ENCODE measurements at places on chromosomes 1 and 21.

DNA sequence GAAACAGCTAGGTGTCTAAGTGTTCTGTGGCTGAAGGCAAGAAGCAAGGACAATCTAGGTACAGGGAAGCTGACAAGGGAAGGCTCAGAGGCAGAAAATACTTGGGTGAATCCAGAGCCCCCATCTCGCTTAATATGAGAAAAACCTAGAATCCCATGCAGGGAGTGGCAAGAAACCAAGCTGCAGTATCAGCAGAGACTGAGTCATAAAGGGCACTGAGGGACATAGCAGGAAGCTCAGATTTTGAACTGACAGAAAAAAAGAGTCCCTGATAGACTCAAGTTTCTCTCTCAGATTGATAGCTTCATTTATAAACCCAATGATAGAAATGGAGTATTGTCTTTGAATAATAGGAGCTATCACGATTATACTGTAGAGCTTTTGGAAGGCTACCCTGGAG, 77.3 kb upstream of the KCNJ15 start:
- no peak for DNase-seq

DNA sequence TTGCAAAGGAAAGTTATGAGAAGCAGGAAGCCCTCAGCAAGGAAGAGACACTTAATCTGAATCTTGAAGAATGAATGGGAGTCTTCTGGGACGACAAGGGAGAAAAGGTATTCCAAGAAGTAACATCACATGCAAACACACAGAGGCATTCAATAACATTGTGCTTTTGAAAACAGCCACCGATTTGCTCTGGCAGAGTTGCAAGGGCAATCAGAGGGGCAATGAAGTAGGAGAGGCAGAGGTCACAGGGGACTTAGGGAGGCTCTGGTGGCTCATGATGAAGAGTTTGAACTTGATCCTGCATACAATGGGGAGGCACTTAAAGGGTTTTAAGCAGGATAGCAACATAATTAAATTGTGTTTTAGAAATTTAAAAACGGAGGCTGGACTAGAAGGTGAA, 107.7 kb downstream of the DDX20 start:
- DNase-seq, result no peak

DNA sequence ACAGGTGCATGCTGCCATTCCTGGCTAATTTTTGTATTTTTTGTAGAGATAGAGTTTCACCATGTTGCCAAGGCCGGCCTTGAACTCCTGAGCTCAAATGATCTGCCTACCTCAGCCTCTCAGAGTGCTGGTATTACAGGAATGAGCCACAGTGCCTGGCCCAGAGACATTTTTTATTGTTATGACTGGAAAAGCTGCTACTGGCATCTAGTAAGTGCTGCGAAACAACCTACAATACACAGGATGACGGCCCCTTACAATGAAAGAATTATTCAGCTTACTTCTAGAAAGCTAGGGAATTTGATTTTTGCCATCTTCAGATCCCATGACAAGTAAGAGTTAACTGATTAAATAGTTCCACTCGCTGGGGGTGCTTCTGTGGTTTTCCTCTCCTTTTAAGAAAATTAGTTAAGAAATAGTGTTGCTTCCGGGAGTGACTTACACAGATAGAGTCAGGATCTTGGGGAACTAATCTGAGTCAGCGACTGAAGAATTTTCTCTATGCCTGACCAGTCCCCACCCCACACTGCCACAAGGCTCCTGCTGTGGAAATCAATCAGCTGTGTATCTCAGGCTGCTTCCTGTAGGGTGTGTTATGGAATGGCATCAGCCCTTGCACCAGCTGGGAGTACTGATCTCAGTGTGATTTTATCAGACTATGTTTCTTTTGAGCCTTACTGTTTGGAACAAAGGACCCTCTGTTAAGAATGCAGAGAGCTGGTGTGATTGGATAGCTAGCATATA, 93.0 kb upstream of the BMP8A start:
- peak; percentile 78 for DNase-seq

GRCh38 chr1:12457771-12458170, 160.2 kb downstream of the DHRS3 start:
- no peak for DNase-seq

DNA sequence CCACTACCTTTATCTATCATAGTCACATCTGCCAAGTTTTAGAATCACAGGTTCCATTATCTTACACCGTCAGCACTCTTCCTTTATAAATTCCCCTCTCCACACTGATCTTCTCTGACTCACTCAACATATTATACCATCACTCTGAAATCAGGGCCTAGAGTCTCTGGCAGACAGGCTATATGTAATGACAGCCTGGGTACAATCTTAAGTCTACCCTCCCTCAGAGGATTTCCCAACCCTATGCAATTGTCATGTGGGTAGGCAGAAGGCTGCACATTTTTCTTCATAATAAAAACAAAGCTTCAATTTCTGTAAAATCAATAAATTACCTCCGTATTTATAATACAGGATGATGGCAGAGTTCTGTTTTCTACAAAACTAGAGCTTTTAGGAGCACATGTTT, 138.0 kb downstream of the RERE start:
- no peak for DNase-seq

DNA sequence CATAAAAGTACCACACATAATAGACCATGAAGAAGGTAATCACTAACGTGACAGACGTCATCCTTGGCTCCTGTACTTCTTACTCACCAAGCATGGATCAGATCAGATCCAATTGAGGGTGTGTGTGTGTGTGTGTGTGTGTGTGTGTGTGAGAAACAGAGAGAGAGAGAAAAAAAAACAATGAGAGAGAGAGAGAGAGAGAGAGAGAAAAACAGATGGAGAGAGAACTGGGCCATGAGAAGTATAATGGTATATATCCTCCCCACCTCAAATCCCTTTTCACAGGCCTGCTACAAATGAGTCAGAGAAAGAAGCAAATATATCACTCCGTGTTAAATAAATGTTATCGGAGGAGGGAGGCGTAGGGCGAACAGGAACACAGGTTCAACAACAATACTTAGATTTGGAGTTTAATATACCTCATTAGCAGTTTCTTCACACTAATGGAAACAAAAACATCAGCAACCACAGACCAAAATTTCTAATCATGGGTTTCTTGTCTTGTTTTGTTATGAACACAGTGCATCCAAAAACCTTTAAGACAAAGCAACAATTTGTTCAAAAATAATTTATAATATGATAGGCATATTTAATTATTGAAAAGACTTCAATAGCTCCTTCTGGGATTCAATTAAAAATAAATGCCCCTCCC, 45.3 kb downstream of the TIAM1 start:
- no peak for DNase-seq

DNA sequence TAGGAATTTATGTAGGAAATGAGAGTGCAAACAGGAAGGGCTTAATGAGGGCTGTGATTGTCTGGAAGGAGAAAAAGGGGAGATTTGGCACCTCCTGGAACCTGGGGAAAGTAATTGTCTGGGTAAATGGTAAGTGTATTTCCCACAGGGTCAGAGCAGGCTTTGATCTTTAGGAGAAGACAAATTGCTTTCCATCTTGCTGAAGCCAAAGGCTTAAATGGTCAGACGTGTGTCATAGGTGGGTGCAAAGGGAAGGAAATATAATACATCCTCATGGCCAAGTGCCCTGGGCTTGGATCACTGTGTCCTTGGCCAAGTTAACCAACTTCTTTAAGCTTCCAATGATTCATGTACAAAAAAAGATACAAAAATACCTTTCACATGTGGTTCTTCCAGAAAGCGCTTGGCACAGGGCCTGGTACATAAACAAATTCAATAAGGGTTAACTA, 1.3 kb upstream of the DUSP23 start:
- no peak for DNase-seq

DNA sequence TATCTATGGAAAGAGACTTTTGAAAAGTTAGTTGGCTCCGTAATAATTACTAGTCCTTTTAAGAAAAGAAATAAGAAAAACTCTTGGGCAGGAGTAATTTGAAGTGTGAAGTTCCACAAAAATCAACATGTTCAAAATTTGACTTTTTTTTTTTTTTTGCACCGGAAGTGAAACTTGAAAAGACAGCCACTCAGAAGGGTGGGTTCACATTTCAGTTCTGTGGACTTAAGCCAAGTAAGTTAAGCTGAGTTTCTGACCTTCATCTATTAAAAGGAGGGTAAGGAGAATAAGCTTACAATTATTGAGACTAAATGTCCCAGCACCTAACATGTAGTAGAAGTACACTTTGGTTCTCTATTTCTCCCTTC, 11.0 kb downstream of the RO60 start:
- no peak for DNase-seq

- no peak for DNase-seq
These were observed 17.7 kb downstream of the RAP1GAP start for GRCh38 chr1:21651214-21652042.

GRCh38 chr1:22225858-22226589, 83.1 kb upstream of the WNT4 start:
- no peak for DNase-seq

DNA sequence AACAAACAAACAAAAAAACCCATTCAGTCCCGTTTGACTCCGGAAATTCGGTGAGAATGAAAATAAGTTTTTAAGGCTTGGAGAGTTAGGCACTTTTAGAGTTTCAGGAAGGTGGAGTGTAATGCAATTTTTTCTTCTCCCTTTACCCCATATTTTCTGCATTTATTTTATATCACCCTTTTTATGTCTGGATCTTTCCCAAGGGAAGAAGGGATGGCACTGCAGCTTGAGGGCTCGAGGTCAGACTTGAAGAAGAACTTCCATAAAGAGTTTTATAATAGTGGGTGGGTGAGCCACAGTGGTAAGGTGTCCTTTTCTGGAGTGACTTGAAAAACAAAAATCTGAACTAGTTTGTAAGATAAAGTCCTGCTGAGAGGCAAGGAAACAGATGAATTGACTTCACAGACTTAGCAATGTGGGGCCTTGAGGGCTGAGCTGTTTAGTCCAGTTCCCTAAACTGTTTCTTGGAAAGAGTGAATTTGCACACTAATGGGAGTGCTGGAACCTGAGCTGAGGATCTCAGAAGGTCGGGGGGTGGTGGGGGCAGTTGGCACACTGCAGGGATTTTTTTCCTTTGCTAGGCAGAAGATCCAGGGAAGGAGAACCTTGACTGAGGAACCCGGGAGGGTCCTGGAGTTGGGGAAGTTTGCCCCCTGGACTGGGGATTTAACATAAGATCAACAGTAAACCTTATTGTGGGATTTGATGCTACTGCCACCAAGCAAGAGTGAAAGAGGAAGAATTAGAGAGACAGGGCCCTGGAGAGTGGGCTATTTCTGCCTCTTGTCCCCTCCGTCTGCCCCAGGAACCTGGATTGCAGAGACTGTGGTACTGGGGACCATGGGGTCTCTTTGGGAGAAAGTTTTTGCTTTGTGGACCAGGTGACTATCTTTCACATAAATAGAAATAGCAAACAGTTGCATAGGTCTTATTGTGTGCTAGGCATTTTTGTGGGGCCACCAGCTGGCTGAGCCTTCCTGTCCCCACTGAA, 1.8 kb upstream of the MEX3A start:
- no peak for DNase-seq

- peak; percentile 6 for DNase-seq
These were observed at the start of gene S100A3 for GRCh38 chr1:153548722-153549688. Gene S100A3 (minus strand): TSS chr1:153549258. CDS start chr1:153548485, 773 bp downstream.

- no peak for DNase-seq
These were observed 599.1 kb upstream of the PRMT6 start for GRCh38 chr1:106457368-106457767.

- no peak for DNase-seq
These were observed 11.9 kb downstream of the MFN2 start for GRCh38 chr1:11991969-11992676.

- DNase-seq, result no peak
These were observed 5.3 kb downstream of the TCHH start for GRCh38 chr1:152109998-152110294.

GRCh38 chr1:93805027-93805610, 73.9 kb downstream of the DNTTIP2 start:
- DNase-seq, result peak; percentile 43

DNA sequence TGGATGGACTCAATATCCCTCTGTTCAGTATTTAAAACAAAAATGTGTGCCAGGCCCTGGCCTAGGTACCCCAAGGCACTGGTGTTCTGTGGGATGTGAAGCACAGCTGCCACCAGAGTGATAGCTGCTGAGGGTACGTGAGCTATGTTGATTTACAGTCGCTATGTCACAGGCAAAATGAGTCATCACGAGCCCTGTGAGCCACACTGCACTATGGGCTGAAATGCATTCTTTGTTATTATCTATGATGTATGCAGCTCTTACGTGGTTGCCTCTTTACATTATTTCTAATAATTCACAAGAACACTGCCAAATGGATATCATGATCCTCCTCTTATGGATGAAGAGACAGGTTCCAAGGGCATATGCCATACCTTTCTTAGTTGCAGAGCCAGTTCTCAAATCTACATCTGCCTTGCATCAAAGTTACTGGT, 2.1 kb downstream of the TEX38 start:
- no peak for DNase-seq

- DNase-seq, result no peak
These were observed 8.5 kb upstream of the BSND start for GRCh38 chr1:54989968-54990810.

GRCh38 chr1:169451218-169451824, 24.0 kb upstream of the CCDC181 start:
- DNase-seq, result no peak

DNA sequence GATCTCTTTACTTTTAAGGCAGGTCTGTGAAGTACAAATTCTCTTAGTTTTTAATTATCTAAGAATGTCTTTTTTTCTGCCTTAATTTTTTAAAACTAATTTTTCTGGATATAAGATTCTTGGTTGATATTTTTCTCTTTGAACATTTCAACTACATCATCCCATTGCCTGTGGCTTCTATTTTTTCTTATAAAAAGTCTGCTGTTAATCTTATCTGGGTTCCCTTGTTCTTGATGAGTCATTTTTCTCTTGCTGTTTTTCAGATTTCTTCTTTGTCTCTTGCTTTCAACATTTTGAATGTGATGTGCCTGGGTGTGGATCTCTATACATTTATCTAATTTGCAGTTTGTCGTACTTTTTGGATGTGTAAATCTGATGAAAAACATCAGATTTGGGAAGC, 525.2 kb upstream of the PBX1 start:
- DNase-seq, result no peak

DNA sequence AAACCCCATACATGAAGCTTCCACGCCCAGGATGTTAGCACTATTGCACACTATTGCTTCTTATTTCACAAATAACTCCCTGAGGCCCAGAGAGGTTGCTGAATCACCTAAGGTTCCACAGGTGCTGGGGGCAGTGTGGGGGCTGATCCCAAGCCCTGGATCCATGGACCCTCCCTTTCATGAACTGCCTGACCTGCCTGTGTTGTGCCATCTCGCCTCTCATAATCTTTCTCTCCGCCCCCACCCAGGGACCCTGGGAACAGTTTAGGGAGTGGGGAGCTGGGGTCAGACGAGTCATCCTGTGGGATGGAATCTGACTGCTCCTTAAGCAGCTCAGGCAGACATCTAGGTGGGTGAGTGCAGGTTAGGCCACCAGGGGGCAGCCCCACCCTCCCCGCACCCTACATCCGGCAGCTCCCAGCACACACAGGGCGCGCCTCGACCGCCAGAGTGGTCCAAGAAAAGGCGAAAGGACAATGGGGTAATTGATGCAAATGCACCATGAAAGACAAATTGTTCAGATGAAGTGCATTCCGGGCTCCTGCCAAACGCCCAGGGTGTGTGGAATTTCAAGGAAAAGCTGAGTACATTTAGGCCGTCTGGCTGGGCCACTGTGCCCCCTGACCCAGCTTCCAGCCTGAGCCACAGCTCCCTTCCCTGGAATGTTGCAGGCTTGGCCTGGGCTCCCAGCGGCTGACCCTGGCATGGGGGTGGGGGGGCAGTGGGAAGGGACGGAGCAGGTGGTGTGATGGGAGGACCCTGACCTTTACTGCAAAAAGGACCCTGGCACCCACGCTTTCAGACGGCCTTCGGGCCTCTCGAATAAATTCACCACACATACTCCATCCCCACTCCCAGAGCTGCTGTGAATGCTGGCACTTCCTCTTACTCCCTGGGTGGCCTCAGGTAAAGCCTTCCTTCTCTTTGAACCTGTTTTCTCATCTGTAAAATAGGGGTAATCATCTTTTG, 20.8 kb downstream of the PHLDA3 start:
- DNase-seq, result peak; percentile 4

All from SW 1271 (cell line).